ENCODE measurements at places on chromosomes 7 and 10.

DNA sequence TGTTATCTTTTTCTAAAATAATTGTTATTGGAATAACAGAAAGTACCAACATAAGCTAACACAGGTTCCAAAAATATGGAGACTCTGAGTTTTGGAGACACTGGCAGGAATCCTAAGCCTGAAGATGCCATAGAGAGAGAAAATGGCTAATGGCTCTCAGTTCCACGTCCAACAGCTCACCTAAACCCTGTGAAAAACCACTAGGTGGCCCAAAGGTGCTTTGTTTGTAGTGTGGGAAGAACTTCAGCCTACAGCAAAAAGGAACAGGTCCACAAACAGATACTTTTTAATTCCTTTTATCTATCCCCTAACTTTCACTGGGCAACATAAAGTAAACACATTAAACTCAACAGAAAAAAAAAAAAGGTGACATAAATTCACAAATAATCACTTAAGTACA, 272.3 kb downstream of the SEMA3D start:
- no peak for DNase-seq

DNA sequence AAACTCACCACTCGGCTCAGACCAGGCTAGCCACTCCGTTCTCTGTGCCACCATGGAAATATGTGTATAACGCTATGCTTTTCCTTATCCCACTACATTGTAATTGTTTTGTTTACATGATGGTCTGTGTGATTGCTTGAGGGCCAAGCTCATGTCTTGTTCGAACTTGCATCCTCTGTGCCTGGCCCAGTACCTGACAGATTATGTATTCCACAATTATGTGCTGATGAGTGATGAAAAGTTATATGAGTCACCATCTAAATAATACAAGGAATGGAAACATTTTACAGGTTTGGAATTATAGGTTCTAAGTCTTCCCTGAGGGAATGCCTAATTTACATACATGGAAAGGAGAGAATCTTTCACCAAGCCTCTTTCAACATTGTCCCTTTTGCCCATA, 137.4 kb downstream of the C7orf25 start:
- DNase-seq, result no peak

DNA sequence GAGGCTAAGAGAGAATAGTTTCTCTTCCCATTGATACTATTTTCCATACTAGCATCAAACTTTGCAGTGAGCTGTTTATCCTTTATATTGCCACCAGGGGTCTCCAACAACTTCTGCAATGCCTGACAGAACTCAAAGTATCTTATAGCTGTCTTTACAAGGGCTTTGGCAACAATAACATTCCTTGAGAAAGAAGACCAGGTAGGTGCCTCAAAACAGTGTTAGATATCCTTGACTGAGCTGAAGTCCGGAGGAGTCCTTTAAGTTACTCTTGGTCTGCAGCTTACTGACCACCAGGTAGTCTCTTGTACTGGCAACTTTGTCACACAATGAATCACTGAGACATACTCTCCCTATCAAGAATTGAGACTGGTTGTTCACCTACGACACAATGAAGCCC, 30.0 kb upstream of the TES start:
- no peak for DNase-seq

DNA sequence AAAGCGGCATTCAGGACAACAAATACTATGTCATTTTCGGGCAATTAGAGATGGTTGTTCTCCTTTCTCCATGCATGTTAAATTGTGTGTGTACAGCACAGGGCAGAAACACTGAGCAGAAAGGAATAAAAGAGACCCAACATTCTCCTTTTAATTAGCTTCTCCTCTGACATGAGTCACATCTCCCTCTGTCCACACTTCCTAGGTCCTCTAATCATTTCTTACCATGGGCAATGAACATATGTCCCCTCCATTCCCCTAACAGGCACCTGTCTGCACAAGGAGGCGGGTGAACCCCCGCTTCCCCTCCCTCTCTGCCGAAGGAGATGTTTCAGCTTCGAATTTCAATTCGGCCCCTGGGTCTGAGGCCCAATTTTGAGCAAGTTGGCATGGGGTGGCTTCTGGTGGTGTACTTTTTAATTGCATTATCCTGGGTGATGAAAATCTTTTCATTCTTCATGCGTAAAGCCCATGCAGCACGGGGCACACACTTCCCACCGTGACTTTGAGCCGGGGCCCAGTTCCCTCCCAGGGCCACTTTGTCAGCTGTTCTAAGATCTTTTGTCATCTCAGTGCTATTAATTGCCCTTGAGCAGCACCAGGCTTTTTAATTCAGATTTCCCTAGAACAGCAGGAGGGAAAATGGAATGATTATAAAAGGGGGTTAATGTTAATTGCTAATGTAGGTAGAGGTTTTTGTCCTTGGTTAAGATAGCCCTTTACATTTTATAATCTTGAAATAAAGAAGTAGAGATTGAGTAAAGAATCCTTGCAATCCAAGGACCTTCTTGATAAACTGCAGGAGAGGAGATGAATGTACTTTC, 219.5 kb upstream of the NRP1 start:
- DNase-seq, result no peak

DNA sequence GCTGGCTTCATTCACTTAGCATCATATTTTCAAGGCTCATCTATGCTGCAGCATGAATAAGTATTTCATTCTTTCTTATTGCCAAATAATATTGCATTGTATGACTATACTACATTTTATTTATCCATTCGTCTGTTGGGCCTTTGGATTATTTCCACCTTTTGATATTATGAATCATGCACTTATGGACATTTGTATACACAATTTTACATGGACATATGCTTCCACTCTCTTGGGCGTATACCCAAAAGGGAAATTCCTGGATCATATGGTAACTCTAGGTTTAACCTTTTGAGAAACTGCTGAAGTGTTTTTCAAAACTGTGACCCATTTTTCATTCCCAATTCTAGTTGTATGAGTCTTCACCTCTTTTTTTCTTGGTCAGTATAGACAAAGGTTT, 80.3 kb upstream of the GNAI1 start:
- DNase-seq, result no peak

- DNase-seq, result no peak
Observed at GRCh38 chr7:108659261-108659660, 89.6 kb downstream of the DNAJB9 start.

DNA sequence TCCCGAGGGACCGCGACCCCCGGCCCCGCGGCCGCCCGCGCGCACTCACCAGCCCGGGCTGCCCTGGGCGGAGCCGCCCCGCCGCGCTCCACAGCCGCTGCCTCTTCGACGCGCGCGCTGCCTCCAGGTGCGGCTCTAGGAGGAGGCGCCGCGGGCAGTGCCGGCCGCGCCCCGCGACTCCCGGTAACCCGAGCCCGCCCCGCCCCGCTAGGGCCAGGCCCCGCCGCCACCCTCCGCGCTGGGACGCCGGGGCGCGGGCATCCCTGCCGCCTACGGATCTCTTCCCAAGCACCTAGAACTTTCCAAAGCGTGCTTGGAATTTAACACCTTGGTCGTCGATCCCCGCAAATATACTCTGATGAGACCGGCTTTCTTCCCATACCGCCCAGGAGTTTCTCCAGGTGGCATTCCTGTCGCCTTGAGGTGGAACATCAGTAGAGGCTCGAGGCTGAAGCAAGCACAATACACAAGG, at the start of gene SLC26A5:
SLC26A5 (minus strand) TSS at position 159 of the 472 bp plus-strand sequence. CDS start 24,693 bp downstream, outside the sequence.
- DNase-seq, result no peak

DNA sequence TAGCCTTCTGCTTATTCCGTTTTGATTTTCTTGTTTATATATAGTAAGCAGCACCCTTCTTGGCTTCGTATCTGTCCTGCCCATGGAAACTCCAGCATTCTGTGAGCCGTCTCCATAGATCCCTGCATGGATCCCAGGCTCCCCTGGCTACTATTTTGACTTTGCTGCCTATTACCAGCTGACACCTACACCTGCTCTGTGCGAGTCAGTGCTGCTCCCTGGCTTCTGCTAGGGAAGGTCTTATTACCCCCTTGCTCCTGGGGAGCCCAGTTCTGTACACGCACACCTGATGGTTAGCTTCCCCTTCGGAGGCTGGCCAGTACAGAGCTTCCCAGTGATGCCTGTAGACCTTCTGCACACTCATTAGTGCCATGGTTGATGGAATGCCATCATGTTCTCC, 35.4 kb downstream of the NACAD start:
- DNase-seq, result no peak

GRCh38 chr7:46972205-46972604, 609.7 kb downstream of the TNS3 start:
- no peak for DNase-seq

GRCh38 chr7:104299323-104299722, 29.1 kb upstream of the LHFPL3 start:
- DNase-seq, result no peak

GRCh38 chr10:129972145-129972965, 8.3 kb upstream of the EBF3 start:
- DNase-seq, result no peak

GRCh38 chr10:102522874-102523249, 19.1 kb downstream of the SUFU start:
- DNase-seq, result no peak

DNA sequence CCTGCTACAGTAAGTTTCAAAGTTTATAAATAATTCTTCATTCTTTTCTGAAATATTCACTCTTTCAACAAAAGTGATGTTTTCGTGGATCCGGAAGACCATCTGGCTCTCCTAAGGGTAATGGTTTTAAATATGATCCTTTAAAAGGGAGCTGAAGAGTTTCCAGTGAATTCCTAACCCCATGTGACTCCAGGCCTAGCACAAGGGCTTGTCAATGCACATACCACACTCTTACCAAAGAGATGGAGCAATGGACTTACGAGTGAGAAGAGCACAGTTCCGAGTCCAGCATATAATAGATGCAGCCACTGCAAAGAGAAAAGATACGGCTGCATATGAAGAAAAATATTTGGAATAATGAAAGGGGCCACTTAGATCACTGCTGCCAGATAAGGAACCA, 32.1 kb upstream of the GATAD1 start:
- no peak for DNase-seq

DNA sequence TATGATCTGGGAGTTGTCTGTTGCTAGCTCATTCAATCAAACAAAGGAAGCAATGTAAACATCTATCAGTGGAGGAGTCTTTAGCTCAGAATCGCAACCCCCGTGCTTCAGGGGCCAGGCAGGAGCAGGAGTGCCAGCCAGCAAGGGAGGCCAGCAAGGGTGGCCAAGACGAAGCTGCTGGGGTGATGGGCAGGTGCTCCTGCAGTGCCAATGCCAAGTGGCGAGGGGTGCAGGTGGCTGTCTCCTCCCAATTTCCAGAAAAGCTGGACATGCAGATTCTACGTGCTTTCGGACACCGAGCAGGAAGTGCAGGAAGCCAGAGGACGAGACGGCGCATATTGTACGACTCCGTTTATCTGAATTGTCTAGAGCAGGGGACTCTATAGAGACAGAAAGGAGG, 48.1 kb upstream of the EBF3 start:
- no peak for DNase-seq

DNA sequence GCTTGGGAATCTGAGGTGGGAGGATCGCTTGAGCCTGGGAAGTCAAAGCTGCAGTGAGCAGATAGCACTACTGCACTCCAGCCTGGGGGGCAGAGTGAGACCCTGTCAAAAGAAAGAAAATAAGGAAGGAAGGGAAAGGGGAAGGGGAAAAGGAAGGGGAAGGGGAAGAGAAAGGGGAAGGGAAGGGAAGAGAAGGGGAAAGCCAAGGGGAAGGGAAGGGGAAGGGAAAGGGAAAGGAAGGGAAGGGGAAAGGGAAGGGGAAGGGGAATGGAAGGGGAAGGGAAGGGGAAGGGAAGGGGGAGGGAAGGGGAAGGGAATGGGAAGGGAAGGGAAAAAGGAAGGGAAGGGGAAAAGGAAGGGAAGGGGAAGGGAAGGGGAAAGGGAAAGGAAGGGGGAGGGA, 41.5 kb downstream of the ARHGAP19 start:
- DNase-seq, result no peak

- DNase-seq, result no peak
Observed at GRCh38 chr7:134332892-134333291, 16.2 kb upstream of the SLC35B4 start.

- no peak for DNase-seq
Observed at GRCh38 chr7:84651876-84652275, 457.3 kb upstream of the SEMA3A start.

GRCh38 chr7:27688056-27688455, 25.4 kb upstream of the HIBADH start:
- no peak for DNase-seq

- no peak for DNase-seq
Observed at GRCh38 chr7:52689912-52690311, 345.5 kb upstream of the POM121L12 start.

DNA sequence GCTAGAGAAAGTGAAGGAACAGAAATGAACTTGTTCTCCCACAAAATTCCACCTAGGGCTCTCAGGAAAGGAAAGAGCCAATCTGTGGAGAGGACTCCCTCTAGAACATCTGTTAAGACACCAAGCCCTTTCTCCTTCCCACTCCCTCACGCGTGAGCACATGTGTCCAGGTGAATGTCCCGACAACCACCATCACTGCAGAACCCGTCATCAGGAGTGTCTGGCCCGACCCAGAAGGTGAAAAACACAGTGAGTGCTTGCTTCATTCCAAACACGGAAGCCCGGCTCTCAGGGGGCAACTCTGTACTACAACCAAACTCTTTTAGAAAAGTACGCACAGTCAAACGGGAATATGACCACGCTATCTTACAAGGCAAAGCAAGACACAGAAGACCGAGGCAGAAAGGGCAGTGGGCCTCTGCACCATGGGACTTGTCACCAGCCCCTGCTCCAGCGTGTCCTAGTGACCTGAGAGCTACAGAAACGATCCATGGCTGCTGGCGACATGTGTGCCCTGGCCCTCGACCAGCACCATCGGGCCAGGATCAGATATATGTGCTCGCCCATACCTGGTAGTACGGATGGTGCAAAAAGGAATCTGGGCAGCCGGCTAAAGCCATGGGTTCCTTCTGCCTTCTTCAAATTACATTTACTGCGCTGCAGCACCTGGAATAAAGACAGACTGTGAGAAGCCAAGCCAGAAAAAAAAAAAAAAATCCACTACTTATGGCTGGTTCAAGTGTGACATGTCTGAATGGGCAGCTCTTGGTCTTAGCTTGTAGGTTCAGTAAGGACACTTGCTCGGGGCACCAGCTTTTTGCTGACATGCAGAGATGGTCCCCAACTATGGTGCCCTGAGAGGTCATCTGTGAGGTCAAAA, 50.8 kb downstream of the GRB10 start:
- DNase-seq, result no peak

DNA sequence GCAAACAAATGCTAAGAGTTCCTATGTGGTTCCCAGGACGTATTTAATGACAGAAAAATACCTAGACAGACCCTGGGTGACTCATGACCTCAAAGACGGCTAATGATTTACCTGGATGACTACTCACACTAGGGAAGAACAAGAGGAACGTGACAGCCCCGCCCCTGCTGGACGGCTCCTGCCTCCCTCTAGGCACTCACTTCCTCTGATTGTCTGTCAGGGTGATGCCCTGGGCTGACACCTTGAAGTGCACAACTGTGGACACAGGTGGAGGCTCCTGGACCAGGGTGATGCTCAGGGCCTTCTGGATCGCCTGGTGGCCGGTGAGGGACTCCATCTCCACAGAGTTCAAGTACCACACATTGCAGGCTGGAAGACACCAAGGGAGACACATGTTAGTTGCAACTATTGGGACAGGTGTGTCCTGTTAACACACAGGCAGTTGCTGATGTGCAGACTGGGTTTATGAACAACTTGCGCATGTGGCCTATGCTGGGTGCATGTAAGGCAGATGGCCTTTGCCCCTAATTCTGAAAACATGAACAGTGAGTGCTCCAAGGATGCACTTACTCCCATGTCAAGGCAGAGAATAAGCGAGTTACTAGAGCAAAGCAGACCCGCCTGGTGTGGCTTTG, 298.3 kb downstream of the TNS3 start:
- no peak for DNase-seq

All from esophagus squamous epithelium (tissue), 5 donors.